ENCODE measurements at places on chromosomes 2 and 18.

- DNase-seq, result no peak
Observed at GRCh38 chr2:55017880-55018279, 32.4 kb downstream of the RTN4 start.

DNA sequence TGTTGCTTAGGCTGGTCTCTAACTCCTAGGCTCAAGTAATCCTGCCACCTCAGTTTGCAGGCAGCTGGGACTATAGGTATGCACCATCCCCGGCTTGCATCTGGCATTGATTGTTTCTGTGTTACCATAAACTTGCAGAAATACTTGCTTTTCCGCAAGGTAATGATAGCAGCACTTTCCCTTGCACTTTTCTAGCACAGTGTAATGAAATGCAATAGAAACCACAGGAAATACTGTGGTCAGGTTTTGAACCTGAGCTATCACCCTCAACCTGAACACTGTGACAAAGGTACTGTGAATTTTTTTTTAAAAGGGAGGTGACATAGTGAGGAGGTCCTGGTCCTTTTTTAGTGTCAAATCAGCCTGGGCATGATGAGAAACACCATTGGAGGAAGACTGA, 38.3 kb downstream of the DHRS9 start:
- DNase-seq, result peak; percentile 49

DNA sequence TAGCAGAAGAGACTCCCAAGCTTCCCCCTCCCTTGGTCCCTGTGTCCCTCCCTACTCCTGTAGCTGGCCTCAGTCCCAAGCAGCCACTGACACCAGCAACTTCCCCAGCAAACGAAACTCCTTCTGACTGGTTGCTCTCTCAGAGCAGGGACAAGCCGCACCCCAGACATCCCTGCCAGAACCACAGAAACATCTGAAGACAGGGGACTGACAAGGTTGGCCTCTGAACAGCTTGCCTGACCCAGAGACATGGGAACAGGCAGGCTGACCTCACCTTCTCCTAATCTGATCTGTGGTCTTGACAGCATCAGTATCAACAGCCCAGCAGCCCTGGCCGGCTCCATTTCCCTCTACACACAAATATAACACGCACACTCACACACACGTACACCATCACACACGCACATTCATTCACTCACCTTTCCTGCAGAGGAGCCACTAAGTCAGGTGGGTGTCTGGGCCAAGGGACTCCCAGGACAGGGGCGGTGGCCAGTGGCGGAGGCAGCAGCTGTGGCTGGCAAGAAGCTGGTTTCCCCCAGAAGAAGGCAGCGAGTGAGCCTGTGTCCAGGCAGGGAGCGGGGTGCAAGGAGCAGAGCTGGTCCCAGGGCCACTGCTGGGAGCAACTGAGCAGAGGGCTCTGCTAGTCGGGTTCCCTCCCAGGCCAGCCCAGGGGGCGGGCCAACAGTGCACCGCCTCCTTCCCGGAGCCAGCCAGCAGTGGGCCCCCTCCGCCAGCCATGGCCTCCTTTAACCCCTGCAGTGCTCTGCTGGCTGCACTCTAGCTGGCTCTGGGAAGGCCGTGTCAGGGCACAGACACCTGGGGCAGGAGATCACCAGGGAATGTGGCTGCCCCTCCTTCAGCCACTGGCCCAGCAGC, 59.1 kb downstream of the TNS1 start:
- DNase-seq, result peak; percentile 39

DNA sequence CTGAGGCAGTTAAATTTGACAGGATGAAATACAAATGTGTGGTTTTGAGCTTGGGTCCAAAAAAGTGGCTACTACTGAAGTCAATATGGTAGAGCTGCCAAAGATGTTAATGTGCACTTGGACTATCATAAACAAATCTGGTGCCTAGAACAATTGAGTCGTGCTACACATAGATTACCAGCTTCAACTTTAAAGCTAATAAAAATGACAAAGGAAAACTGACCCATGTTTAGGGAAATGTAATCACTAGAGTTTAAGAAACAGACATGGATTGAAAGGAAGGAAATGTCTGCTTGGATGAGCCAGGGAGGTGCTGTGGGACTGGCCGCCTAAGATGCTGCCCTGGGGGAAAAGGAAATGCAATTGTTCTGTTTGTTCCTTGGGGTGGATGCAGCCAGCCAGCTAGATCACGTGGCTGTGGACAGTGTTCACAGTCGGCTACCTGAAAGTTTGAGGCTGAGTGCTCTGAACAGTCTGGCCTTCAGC, 36.6 kb downstream of the CYB5A start:
- no peak for DNase-seq

GRCh38 chr2:20169796-20170703, 54.9 kb downstream of the SDC1 start:
- DNase-seq, result no peak

GRCh38 chr2:3712424-3712823, 9.0 kb downstream of the DCDC2C start:
- no peak for DNase-seq

DNA sequence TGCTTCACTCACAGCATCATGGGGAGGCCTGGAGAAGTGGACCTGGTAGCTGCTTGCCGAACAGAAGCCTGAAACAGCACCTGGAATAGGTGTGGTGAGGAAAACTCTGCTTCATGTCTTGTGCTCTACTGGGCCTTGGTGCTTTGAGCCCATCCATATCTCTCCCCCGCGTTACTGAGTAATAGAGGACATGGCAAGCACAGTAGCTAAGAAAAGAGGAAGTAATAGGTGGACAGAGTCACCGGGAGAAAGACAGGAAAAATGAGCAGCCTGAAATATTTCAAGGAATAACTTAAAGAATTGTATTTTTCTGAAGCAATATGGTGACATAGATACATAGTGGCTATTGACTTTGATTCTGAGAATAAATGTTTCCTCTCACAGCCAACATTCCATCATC, 14.0 kb upstream of the HNMT start:
- peak; percentile 48 for DNase-seq

DNA sequence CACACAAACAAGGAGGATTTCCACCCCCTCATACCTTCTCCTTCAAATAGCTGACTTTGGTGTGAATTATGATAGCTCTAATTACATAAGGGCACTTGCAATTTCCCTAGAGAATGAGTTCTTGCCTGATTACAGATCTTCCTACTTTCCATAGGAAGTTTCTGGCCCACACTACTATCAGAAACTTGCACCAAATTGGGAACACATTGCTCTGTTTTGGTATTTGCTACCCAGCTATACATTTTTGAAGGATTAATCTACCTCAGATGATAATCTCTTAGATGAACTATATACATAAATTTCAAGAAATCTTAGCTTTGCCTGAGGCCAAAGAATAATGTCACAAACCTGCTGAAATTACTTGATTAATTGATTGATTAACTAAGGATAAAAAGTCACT, 4.9 kb downstream of the DCC start:
- no peak for DNase-seq

DNA sequence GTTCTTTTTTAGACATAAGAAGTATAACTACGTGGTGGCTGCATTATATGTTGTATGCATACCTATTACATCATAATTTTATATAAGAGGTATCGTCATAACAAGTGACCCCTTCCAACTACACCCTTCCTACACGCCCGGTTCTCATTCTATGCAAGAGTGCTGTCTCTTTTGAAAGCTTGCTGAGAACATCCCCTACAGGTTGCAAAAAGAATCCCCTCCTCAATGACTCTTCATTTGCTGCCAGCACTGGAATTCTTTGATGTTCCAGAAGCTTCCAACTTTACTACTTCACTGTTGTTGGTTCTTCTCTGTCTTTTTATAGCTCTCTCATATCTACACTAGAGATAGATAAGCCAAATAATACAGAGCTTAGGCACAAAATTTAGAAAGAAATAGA, 66.4 kb downstream of the CDH7 start:
- DNase-seq, result no peak

DNA sequence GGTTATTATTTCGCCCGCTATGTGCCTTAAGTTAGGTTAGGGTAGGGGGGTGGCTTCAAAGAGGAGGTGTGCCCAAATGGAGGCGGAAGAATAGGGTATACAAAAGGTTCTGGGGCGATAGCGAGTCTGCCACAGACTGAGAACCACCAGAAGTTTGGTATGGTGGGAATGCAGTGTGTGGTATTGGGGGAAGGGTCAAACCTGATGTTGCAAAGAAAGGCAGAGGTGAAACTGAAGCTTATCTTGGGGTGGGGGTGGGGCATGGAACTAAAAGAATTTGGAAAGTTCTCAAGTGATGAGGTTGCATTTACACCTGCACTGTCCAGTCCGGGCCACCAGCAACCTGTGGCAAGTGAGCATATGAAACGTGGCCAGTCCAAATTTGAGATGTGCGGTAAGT, 11.8 kb upstream of the CCBE1 start:
- DNase-seq, result no peak

GRCh38 chr18:13513021-13513420, 213.3 kb downstream of the FAM210A start:
- DNase-seq, result no peak

DNA sequence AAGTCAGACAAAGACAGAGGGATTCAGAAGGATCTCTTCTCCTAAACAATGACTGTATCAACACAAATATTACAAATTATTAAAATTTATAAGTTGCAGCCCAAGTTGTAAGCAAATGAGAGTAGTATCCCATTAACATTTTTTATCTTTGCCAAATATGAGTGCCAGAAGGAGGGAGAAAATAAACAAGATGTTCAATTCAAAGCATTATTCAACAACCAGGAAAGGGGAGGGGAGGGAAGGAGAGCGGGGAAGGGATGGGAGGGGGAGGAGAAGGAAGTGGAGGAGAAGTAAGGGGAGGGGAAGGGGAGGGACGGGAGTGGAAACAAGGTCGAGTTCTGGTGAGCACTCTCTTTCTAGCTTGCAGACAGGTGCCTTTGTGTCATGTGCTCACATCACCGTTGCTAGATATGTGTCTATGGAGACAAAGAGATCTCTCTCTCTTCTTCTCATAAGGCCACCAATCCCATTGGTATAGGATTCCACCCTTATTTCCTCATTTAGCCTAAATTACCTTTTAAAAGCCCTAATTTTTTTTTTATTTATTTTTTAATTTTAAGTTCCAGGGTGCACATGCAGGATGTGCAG, 679.6 kb upstream of the CHAC2 start:
- DNase-seq, result no peak

Data from OCI-M1 (cell line).